Stimulated activated CD4-positive, alpha-beta T cell treated with anti-CD3 and anti-CD28 coated beads, Interleukin-2, amount 100 ng/mL, for 48 hours (primary cell): ENCODE measurements at places on chromosomes 2 and 18.

DNA sequence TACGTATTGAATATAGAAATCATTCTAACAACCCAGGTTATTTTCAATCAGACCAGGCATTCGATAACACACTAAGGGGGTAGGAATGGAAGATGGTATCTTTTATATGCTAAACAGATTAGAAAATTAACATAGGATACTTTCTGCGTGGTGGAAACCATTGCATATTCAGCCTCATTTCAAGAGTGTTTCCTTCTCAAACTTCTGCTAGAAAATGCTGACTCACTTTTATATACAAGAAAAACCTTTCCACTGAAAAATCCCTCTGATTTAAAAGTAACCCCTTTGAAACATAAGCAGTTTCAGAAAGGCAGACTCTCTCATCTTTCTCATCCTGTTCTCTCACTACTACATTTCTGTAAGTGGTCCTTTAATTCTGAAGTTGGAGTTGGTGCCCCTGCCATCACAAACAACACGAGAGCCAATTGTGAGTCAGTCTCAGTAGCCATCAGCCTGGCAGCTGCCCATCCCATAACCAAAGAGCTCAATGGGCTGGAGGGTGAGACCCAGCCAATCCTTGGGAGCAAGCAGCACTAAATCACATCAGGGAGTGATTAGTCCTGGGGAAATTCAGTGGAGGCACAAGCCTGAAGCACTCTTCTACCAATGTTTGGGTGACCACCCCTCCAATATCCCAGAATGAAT lies 343.1 kb downstream of the CELF4 start:
- no peak for DNase-seq

- no peak for DNase-seq
These were observed 52.0 kb upstream of the GLI2 start for GRCh38 chr2:120683701-120684100.

GRCh38 chr2:66271777-66272176 lies 163.1 kb upstream of the MEIS1 start:
- no peak for DNase-seq

DNA sequence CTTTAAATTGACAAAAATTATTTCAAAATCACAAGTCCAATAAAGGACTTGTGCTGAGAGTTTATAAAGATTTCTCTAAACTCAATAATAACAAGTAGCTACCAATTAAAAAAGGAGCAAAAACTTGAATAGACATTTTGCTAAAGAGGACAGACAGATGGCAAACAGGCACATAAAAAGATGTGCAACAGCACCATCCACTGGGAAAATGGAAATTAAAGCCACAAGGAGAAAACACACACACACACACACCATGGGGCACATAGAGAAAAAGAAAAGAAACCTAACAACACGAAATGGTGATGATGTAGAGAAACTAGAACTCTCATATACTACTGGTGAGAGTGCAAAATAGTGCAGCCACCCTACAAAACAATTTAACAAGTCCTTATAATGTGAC lies 12.6 kb upstream of the SLC9A4 start:
- DNase-seq = no peak

DNA sequence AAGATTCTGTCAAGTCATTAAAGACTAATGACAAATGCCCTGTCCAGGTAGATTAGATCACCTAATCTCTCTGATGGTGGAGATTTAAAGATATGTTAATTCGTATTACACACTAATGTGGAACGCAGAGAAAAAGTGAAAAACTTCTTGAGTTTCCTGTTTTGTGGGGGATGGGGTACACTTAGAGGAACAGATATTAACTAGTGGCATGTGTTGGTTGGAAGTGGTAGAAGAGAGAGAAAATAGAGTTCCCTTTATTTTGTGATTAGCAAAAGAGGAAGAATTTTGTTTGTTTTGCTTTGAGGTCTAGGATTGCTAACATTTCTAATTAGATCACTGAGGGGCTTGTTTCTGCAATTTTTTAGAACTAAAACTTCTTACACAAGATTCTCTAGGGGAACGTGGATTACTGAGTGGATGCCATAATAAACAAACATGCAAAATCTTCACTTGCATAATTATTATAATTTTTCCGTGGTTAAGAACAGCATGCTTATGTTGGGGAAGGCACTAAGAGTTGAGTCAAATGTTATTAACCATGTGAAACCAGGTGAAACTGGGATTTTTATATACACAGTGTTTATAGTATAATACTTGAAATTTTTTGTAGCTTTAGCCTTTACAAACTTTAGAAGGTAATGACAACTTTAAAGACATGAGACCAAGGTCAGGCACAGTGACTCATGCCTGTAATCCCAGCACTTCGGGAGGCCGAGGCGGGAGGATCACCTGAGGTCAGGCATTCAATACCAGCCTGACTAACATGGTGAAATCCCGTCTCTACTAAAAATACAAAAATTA lies 97.4 kb upstream of the STK17B start:
- no peak for DNase-seq

DNA sequence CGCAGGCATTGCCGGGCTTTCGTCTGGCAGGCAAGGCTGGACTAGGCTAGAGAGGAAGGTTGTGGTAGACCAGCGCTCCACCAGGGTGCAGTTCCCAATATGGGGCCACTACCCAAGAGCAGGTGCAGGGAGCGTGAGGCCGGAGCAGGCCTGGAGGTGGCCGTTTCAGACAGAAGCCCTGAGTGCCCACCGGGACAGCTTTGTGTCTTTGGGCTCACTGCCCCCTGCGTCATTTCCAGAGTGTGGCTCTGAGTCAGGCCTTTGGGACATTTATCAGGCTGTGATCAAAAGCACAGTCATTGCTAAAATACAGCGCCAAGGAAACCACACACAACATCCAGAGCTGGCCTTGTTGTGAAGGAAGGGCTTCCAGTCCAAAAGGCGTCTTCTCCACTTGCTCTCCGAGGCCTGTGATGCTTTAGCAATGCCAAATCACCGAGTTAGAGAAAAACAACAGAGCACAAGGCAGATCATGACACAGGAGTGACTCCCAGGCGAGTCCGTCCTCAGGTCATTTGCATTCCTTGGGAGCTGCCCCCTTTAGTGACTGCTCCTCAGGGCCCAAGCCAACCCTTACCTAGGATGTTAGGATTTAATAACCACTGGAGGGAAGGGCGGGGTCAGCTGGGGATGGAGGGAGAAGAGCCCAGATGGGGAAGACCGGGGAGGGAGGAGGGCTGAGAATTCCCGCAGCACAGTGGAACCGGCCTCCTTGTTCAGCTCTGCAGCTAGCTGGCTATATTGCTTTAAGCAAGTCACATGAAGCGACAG lies 42.3 kb downstream of the RFX8 start:
- no peak for DNase-seq

DNA sequence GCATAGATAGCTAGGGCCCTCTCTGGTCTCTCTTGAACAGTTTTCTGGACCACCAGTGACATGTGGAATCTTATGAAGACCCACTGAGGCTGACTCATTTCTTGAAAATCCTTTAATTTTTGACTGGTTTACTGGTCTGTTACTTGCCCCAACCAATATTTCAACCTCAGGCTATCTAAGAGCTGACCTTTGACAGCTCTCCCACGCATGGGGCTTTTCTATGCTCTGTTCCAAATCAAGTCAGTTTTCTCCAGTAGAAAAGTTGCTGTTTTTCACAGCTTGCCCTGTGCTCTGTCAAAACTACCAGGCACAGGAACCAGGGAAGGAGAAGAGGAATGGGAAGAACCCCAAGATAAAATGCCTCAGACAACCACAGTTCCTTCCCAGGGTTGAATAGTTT lies 46.0 kb upstream of the MTIF2 start:
- DNase-seq = no peak

DNA sequence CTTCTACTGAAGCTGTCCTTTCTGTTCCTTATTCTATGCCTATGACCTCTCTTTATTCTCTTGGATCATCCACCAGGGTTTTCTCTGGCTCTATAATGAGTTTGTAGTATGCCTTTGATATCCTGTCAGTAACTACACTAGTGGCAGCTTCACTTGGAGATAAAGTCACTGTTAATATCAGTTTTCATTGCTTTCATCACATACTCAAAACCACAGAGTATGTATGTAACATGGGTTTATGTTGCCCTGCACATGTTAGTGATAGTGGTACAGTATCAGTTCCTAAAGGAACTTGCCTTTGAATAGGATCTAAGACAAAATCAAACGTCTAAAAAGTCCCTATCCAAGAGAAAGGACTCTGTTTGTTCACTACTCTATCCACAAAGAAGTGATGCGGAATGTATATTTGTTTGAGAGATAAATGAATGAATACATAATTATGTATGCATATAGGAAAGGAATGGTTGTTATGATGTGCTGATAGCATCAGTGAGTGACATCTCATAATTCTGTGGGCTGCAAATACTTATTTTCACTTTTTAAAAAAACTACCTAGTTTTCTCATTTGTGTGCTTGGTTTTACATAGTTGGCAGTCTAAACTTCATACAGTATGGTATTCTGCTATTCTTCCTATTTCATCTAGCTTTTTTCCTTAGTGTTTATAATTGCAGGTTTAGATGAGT lies 45.1 kb downstream of the TET3 start:
- DNase-seq = no peak

GRCh38 chr2:83081826-83082690 lies 1377.0 kb downstream of the SUCLG1 start:
- no peak for DNase-seq

GRCh38 chr2:7145707-7146106 lies 228.5 kb downstream of the RNF144A start:
- no peak for DNase-seq

GRCh38 chr2:145399131-145399530 lies 879.2 kb upstream of the ZEB2 start:
- no peak for DNase-seq

- no peak for DNase-seq
These were observed 535.7 kb downstream of the DCC start for GRCh38 chr18:52875725-52876124.
